ENCODE measurements at places on chromosomes 12 and 14.
A peak's percentile ranks its signal among the peaks of the same experiment; 100 is the strongest.

DNA sequence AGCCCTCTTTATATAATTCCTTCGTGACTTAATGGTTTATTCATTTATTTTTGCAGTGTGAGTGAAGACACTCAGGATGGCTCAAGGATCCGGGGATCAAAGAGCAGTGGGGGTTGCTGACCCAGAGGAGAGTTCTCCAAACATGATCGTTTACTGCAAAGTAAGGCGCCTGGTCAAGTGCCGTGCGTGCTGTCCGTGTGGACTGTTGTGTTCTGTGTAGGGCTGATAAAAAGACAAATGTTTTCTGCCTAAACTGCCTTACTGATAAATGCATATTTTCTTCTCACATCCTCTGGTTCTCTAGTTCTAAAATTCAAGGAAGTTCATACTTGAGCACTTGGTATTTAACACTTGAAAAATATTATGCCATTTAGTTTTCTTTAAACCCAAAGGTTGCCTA, 32.5 kb downstream of the RGS6 start:
- DNase-seq: no peak

DNA sequence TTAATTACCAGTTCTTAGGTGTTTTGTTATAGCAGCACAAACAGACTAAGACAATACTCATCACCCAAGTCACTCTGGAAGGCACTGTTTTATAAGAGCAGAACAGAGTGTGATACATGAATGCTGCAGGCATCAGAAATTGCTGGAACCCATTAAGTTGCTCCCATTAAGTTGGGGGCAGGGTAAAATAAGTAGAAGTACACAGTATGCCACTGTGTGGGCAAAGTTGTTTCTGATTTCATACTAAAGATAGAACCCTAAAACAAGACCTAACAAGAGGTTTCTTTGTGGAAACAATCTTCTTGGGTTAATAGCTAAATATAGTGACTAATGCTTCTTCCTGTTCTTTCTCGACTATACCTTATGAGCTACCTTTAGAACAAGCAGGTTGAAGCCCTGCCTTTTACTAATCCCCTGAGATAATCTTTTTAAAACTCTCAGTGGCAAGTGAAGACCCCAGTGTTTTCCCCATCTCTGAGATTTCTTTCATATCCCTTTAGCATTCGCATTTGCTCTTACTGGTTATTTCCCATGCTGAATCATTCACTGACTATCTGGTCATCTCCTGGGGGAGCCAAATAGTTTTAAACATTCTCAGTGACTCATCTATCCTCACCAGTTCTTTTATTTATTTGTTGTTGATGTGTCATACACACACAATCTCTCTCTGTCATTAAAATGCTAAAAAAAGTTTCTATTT, 52.3 kb downstream of the SOCS2 start:
- DNase-seq: no peak

DNA sequence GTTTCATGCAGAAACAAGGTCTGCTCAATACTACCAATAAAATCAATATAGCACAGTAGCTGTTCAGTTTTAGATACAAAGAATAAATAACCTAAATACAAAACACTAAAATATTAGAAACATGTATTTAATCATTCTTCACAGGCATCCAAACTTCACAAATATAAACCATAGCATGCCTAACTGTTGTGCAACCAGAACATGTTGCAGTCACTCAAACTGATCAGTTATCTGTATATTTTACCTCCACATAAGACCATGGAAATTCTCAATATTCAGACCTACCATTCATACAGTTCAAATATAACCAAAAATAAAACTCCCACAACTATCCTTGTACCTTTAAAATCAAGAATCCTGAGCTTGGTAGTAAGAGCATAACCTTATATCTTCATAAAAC, 83.1 kb upstream of the PAWR start:
- DNase-seq: no peak

- DNase-seq: no peak
Observed at GRCh38 chr12:56129206-56129941, 1.3 kb downstream of the ESYT1 start.

- DNase-seq: no peak
Observed at GRCh38 chr14:39452680-39453079, 20.4 kb upstream of the FBXO33 start.

DNA sequence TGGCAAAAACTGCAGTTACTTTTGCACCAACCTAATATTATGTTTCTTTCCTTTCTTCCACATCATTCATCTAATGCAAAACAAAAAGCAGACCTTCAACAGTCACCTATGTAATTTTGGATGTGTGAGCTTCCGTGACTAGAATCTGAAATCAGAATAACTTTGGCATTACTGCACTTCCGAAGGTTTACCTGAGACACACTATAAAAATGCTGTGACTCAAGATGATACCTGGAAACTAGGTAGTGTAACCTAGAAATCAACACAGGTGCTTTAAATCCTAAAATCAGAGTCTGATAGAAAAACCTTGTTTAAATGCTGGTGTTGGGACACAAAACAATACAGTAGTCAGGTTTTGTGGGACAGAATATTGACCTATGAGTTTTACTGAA, 2.2 kb downstream of the BTBD7 start:
- no peak for DNase-seq

- DNase-seq: no peak
Observed at GRCh38 chr12:130621696-130622298, 94.3 kb downstream of the RIMBP2 start.

DNA sequence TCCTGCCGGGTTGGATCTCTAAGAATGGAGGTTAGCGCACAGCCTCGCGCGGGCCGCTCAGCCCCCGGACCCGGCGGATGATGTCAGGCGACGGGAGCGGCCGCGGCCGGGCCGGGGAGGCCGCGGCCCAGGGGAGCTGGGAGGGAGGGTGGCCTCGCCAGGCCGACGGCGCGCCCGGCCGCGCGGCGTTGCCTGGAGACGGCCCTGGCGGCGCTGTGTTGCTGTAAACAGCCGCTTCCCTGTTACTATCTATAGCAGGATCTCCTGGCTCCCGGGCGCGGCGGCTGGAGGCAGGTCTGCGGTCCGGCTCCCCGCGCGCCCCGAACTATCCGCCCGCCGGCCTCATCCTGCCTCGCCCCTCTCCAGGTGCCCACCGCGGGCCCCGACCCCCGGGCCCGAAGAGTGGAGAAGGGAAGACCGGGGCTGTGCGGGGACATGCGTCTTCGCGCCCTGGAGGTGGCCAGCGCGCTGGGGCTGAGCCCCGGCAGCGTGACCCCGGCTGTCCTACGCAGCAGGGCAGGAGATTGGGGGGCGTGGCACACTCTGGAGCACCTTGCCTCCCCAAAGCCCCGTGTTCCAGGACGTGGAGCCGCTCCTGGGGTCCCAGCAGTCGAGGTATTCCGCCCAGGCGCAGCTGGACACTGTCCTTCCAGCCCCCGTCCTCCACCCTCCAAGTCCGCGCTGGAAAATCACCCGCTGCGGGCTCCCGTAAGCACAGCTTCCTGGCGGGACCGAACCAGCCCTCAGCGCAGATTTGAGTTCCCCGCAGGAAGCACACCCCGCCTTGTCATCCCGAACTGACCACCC, 1.4 kb upstream of the FOS start:
- peak; percentile 84 for DNase-seq

DNA sequence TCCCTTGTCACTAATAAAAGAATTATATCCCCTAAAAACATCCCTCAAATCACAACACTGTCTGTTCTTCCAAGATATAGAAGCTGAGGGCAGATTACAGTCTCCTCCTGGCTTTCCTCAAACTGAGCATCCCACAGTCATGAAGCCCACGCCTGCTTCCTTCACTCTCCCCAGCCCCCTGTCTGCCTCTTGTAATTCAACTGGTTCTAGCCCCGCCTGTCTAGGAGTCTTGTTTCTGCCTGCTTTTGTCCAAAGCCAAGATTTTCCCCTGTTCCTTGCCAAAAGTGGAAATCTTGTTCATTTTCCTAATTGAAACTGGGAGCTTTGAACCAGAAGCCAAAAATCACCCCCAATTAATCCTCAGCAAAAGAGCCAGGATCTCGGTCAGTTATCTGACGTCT, 35.9 kb upstream of the PWP1 start:
- no peak for DNase-seq

- DNase-seq: no peak
Observed at GRCh38 chr14:69261761-69262331, 1.9 kb downstream of the GALNT16 start.

DNA sequence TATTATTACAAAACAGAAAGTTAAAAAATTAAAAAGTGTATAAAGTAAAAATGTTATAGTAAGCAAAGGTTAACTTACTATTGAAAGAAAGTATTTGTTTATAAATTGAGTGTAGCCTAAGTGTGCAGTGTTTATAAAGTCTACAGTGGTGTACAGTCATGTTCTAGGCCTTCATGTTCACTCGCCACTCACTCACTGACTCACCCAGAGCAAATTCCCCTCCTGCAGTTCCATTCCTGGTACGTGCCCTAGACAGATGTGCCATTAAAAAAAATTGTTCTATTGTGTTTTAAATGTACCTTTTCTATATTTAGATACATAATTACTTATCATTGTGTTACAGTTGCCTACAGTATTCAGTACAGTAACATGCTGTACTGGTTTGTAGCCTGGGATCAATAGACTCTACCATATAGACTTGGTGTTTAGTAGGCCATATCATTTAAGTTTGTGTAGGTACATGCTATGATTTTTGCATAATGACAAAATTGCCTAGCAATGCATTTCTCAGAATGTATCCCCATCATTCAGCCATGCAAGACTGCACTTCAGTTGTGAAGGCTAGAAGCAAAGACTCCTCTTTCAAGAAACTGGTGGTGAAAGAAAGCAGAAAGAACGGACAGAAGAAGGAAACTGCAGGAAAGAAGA, 100.6 kb downstream of the DACT1 start:
- no peak for DNase-seq

DNA sequence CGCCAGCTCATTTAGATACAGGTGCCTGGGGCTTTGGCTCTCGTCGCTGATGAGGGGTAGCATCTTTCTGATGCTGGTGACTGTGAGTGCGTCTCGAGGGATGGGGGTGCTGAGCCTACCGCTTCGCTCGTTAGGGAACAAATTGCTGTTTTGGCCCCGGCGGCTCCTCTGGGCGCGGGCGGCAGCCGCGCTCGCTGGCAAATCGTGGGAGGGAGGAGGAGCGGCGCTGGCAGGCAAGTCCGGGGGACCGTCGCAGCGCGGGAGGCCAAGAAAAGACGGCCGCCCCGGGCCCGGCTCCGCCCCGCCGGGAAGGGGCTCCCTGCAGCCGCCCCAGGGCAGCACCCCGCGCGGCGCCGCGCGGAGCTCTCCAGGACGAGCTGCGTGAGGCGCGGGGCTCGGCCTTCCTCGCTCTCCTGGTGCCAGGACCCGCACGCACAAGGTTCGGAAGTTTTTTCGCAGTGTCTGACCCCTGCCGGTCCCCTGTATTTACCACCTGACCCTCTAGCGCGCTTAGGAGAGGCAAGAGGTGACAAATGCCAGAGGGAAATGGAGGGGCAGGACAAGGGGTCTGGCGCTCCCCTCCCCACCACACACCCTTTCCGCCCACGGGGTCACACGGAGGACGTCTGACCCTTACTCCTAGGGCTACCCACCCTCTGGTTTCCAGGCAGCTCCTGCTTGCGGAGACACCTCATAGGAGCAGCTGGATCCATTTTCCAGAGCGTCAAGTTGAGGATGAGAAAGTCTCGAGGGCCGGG, 899 bp upstream of the KCNH3 start:
- DNase-seq: peak; percentile 43

- no peak for DNase-seq
Observed at GRCh38 chr12:104952816-104953215, 5.3 kb downstream of the SLC41A2 start.

- no peak for DNase-seq
Observed at GRCh38 chr14:68564826-68565759, 227.8 kb downstream of the ZFP36L1 start.

DNA sequence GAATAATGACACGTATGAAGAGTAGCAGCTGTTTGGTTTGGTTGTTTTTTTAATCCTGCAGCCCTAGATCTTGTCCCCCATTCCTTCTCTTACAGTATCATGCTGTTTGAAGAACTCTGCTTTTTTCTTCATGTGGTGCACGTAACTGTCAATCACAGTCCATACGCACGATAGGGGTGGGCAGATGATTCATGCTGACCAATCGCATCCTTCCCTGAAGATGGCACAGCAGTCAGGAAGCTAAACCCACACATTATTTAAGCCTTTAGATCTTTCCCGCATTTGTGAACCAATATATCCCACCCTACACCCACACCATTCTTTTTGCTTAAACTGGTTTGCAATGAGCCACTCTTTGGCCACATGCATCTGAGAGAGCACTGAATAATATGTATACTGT, 158.9 kb upstream of the PLEKHA5 start:
- no peak for DNase-seq

DNA sequence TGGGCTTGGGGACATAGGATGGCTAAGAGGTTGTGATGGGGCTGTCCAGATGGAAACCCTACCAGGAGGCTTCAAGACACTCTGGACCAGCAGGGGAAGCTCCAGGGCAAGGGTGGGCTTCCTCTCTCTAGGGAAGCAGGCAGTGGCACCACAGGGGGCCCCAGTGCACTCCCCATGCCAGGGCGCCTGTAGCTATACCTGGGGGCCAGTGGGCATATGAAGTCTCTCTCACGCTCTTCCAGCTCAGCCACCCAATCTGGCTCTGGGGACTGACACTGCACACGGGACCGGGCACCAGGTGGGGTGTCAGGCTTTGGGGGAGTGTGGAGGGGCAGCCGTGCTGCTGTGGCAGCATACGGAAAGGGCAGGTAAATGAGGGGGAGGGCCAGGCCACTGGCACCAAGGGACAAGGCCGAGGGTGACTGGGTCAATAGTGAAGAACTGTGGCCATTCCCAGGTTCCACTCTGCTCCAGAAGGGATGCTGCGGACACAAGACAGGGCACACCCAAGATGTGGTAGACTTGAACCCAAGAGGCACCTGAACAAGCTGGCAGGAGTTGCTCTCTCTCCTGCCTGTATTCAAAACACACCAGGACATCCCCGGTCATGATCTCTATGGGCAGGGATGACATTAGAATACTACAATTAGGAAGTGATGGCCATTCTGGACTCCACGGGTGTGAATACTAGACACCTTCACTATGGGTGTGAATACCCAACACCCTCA, 27.5 kb downstream of the RFLNA start:
- no peak for DNase-seq

- DNase-seq: no peak
Observed at GRCh38 chr12:87305481-87305880, 723.7 kb downstream of the C12orf50 start.

DNA sequence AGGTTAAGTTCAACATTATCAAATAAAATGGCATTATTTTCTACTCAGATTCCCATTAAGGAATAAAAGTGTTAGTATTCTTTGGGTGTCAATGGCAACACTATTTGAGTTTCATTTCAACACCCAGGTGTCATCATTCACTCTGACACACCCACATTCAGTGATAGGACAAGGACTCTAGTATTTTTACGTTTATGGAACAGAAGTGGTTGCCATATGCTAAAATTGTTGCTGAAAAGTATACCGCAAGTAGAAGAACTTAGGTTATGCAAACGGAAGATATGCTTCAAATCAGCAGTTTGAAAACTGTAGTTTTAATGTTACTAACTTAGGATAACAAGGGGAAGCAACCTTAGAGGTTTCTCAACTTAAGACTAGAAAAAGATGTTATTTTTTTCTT, 20.0 kb upstream of the SGPP1 start:
- DNase-seq: no peak

DNA sequence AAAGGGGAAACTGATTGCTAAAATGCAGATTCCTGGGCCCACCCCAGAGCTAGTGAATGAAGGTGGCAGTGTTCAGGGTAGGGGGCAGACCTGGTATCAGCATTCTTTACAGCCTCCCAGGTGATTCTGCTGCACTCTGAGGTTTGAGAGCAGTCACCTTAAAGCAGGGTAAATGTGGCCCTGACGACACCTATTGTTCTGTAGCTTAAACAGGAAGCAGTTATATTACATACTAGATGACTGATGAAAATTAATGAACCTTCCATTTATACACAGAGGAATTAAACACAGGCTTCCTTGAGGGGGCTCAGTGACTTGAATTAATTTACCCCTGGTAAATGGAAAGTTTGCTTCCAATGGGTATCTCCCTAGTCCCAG, 25.3 kb downstream of the NUAK1 start:
- DNase-seq: no peak
